ENCODE measurements at places on chromosomes 6 and 20.

DNA sequence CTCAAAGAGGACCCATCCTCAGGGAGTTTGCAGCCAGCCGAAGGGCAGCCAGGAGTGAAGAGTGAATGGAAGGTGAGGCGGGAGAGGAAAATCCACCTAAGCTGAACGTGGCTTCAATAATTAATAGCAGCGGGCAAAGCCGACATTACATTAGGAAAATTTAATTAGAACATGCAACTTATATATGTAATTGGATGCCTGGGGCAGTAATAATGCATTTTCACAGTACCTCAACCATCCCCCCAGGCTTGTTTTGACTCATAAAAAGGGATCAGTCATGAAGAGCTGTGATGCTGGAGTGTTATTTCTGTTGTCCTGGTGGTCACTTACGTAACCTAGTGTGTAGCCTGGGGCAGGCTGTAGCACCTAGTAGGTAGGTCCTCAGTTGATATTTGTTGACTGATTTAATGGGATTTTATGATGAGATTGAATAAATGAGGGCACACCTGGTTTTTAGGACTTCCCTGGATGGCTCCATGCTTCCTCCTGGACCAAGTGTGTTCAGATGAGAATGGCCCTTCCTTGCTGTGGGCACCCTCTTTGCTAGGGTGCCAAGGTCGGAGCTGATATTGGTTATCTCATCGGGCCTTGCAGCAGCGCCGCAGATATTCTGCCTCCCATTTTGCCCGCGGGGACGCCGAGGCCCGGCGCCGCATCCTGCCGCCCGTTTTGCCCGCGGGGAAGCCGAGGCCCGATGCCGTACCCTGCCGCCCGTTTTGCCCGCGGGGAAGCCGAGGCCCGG is 128.8 kb downstream of the CDH26 start:
- DNase-seq, result no peak

DNA sequence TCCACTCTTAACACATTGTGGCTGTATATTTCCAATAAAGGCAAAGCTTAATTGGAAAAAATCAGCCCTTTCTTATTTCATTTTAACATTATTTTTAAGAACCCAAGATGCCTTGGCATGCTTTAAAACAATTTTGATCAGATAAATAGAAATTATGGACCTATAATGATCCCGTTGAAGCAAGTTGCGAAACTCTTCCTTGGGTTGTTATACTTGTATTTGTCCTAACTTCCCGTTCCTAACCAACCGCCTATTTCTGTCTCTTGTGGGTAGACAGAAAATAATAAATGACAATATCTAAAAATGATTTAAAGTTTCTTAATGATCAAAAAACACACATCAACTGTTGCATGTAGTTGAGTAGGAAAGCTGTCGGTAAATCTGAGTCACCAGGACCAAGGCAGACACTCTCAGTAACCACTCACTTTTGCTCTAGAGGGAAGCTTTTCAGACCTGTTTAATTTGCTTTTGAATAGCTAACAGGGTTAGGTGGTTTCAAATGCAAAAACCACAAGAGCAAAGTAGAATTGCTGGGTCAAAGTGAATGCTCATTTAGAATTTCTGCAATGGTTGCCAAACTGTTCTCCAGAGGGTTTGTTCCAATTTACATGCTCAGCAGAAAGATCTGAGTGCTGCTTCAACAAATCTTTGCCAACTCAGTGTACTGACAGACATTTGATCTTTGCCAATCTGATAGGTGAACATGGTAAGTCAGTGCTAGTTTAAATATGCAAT is 34.2 kb upstream of the KCNK5 start:
- DNase-seq, result no peak

GRCh38 chr6:96675597-96675996 is 112.7 kb downstream of the FHL5 start:
- DNase-seq, result no peak

DNA sequence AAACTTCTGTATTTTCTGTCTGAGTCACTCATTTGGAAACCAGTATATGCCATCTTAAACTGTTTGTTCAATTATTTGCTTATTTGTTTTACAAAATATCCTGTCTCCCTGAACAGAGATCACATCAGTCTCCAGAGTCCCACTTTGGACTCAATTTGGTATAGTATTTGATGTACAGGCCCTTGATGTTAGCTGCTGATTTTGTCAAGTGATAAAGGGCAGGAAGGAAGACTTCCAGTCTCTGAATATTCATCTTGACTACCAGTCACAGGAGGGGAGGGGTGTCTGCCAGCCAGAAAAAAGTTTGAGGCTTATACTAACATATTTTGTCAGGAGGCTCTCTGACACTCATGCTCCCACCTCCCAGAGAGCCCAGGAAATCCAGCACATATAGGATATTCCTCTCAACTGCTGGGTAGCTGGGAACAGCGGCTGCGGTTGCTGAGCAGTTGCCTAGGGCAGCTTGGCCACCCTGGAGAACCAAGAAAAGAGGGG is 376.8 kb upstream of the RUNX2 start:
- peak; percentile 1 for DNase-seq

DNA sequence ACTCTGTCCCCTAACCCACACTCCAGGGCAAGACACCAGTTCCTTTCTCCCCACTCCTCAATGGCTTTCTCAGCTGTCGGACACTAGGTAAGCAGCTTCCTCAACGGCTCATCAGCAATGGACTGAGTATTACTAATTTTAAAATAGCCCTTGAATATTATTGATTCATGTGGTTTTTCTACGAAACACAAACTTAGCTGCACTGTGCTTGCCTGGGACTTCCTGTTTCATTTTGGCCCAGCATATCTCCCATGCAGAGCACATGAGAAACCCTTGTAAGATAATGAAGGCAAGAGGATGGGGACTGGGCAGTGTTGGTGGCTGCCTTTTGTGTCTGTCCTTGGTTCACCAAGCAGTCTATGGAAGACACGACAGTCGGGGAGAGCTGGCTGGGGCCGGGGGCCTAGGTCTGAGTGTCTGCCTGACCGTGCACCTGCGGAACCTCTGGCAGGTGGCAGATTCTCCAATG is 48.9 kb downstream of the RNASET2 start:
- no peak for DNase-seq

DNA sequence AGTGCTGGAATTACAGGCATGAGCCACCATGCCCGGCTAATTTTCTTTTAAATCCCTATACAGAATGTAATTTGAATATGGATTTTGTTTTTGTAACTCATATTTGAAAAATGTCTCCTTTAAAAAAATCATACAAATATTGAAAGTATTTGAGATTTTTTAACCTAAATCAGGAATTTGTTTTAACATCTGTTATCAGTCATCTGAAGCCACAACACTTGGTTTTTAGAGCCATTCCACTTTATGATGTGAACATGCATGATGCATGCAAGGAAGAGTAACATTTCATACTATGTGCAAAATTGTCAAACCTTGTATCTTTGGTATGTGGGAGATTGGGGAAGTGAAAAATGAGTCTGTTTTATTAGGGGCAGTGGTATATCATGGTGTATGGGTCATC is 124.5 kb upstream of the AHI1 start:
- DNase-seq, result no peak

- DNase-seq, result no peak
Measured at GRCh38 chr6:145292066-145292465, 443.3 kb downstream of the EPM2A start.

DNA sequence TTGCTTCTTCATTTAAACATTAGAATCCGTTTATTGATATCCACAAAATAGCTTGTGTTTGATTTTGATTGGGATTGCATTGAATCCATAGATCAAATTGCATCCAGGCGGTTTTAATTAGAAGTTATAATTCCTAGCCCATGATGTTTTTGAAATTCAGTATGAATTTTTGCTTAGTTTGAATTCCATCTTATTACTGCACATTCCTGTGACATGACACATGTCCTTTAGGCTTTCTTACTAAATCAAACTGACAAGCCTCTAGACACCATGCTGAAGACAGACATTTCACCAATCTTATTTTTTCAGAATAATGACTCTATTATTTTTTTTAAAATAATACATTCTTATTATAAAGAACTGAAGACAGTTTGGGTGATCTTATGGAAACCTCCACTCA is 21.4 kb upstream of the PI16 start:
- no peak for DNase-seq

GRCh38 chr20:363319-364078 is 16.6 kb downstream of the NRSN2 start:
- no peak for DNase-seq

DNA sequence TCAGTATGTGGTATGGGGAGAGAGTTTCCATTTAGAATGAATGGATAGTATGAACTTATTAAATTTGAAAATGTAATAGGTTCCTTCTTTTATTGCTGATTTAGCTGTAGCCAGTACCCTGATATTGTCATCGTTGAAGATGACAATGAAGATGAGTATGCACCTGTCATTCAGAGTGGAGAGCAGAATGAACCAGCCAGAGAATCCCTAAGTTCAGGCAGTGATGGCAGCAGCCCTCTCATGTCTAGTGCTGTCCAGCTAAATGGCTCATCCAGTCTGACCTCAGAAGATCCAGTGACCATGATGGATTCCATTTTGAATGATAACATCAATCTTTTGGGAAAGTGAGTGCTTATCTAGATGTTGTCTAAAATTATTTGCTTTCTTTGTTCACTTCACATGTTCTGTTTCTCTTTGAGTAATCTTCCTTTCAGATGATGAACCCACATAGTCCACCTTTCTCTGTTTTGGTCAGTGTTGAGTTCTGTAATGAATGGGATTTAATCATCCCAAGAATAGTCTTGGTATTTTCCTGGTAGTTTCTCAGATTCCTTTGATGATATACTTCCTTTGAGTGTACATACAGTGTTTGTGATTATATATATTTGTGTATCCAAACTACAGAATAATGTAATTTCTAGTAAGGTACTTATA is 23.3 kb downstream of the HSF2 start:
- no peak for DNase-seq

DNA sequence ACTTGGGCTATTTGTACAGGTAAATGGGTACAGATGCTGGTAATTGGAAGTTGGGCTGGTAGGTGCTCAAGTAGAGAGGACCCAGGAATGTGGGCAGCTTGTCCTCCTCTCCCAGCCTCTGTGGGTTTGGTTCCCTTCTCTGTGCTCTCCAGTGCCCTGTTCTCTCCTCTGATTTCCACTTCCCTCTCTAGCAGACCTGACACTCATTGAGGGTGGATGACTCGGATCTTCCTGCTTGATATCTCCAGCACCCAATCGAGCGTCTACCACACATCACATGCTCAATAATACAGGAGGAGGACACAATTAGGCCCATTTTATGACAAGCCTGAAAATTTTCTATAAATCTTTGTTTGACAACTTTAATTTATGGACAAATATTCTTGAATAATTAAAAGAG is 23.7 kb downstream of the CST1 start:
- no peak for DNase-seq

DNA sequence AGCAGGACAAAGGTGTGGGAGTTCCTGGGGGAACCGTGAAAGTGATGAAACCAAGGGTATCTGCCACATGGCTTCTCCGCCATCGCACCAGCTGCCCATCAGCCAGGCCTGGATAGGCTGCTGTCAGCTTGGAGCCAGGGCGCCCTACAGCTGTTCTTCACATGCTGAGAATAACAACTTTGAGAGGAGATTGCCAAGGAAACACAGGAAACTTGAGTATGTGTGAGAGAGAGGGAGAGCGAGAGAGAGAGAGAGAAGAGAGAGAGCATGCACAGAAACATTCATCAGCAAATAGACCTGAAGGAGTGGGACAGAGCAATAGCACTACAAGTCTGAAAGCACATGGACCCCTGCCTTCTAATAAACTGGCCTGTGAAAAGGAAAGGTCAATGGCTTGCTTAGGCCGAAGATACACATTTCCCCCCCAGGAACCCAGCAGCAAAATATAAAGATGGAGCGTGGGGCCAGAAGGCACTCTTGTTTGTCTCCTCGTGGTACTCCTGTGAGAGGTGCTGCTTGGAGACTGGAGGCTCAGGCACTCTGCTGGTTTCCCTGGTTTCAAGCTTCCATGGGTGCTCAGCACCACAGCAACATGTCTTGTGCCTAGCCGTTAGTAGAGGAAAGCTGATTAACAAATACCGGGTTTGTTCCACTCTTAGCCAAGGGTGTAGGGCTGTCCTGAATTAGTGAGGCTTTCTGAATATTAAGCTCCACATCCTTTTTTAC is 53.0 kb downstream of the SNAP25 start:
- no peak for DNase-seq

DNA sequence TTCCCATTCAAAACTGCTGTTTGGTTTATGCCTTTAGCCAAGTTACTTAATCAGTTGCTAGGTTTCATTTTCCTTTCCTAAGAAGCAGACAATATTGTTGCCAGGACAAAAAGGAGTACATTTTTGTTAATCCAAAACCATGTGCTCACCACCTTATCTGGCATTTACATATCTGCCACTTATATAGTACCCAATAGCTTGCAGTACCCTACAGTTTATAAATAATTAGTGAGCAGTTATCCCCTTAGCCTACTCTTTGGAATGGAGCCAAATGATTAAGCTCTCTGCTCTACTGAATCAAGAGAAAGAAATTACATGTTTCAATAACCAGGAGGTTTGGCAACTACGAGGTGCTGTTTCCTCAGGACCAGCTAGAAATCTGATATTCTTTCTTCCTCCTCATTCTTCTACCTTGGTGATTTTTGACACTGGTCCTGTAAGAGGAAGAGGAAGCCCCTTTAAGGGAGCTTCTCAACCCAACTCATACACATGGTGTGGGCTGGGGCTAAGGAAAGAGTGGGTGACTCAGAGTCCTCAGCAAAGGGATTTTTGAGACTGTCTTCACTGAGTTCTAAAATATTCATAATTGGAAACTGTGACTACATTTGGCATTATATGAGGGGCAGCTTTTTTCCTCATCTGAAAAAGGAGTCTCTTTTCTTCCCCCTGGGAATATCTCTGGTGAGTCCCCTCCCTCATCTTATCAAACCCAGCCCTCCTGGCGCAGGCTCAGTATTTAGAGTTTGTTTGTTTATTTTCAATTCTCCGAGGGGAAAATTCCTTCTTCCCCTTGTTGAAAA is 1.5 kb downstream of the ZNFX1 start:
- no peak for DNase-seq

GRCh38 chr6:144901412-144901811 is 616.3 kb downstream of the UTRN start:
- DNase-seq, result no peak

DNA sequence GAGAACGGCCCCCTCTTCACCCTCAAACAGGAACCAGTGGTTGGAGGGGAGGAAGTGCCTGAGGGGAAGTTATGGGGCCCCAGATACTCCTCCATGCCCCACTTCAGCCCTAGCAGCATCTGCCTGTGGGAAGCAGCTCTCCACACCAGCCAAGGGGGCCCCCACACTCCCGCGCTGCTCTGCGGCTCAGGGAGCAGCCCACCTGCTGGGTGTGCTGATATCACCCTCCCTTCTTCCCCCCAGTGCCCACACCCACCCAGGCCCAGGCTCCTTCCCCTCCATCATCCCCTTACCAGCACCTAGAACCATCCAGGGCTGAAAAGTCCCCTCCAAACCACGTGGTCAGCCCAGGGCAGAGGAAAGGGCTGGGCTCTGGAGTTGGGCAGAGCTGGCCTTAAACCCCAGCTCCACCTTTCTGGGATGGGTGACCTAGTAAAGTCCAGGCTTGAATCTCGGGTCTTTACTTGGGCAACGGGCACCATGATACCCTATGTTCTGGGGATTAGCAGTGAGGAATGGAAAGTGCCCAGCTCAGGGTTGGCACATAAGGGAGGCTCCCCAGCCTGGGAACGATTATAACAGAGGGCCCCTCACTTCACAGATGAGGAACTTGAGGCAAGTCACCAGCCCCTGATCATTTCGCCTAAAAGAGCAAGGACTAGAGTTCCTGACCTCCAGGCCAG is 663 bp downstream of the LST1 start:
- DNase-seq, result no peak

All from anterior cingulate cortex (tissue), 58 donors.